GM19239 (cell line): ENCODE measurements at places on chromosomes 6 and 20.

DNA sequence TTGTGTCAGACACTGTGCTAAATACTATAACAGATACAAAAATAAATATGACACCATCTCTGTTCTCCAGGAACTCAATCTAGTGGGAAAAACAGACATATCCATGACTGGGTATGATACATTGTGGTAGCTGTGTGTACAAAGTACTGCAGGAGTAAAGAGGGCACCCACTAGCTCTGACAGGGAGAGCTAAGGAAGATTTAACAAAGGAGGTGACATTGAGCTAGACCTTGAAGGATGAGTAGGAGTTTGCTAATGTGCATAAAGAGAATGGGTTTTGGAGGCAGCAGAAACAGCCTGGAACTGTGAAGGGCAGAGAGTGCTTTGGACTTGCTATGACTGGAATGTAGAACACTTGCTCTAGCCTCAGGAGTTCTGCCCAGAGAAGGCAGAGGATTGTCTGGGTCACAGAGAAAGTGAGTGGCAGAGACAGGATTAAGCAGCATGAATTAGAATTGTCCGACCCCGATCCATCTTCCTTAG is 14.4 kb downstream of the MMP24 start:
- DNase-seq: no peak

DNA sequence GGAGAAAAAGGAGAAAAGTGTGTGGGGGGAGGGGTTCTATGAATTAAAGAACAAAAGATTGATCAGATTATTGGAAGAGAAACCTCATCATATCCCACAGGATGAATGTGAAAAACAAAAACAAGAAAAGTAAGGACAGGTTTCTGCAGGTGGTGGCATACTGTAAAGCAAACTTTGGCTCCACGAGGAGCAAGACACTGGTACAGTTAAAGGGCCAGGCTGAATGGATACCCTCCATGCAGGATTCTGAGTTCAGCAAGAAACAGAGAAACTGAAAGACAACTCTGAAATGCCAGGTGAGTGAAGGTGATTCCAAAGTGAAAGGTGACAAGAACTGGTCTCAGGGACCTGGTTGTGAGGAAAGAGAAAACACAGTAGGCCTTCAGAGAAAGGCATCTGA is 37.4 kb downstream of the FYN start:
- no peak for DNase-seq

- no peak for DNase-seq
Observed at GRCh38 chr20:6525447-6526303, 241.8 kb upstream of the BMP2 start.

- no peak for DNase-seq
Observed at GRCh38 chr6:53513056-53513455, 31.8 kb downstream of the GCLC start.

DNA sequence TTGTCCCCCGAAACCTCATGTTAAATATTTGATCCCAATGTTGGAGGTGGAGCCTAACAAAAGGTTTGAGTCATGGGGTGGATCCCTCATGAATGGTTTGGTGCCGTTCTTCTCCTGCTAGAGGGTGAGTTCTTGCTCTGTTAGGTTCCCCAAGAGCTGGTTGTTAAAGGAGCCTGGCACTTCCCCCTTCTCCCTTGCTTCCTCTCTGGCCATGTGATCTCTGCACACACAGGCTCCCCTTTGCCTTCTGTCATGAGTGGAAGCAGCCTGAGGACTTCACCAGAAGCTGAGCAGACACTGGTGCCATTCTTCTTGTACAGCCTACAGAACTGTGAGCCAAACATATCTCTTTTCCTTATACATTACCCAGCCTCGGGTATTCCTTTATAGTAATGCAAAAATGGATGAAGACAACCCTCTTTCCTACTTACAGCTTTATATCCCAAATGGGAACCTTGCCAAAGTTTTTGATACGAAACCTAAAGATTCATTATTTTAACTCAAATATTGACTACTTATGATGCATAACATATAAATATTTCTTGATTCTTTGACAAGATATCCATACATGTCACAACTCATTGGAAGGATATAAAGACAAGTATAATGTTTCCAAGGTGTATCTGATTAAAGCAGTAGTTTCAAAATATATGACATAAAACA is 61.0 kb downstream of the RNF182 start:
- no peak for DNase-seq

GRCh38 chr20:59640267-59640666 is 35.9 kb downstream of the PHACTR3 start:
- no peak for DNase-seq

DNA sequence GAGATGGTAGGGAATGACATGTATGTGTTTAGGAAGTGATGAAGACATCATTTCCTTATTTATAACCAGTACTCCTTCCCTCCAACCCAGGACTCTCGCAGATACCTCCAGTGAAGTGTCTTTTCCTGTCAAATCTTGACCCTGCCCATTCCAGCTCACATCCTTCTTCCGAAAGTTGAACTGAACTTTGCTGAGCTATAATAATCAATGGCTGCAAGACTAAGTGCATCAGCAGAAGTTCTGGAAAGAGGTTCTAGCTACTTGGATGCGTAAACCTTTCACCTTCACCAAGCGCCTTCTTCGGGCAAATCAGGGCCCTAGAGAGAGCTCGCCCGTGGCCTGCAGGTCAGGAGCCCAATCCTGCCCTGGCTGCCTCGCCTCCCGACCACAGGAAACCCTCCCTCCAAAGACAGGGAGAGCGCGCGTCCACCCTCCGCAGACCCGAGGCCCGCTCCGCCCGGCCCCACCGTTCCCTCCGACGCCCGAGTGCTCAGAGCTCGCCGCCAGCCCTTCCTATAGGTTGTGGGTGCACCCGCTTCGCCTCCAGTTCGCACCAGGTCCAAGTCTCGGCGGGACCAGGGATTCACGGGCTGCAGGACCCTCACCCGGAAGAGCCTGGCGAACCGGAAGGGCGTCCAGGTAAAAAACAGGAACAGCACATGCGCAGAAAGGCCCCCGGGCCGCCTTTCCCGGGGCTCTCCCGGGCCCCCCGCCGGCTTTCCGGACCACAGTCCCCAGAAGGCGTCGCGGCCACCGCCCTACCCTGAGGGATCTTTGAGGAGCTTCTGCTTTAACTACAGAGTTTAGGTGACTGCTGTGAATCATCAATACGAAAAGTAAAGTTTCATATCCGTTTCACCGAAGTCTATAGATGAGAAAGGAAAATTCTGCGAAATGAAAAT is at the start of gene ZNF334:
Gene ZNF334 (minus strand): TSS at position 617 of the 902 bp plus-strand sequence. CDS start 1,457 bp downstream, outside the sequence.
- DNase-seq: peak; percentile 44

DNA sequence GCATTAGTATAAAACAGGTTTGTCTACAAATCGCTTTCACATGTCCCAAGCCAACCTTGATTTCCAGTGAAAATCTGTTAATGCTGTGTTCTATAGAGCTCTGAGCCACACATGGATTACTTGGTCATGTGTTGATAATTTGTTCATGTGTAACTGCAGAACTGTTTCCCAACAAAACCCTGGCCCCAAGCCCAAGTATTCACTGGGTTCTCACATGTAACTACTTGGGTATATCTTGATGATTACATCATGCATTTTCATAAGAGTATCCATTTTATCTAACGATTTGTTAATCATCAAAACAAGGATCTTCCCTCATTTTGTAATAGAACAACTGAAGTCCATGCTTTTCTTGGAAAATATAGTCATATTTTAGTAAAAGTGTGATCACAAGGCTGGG is 657.6 kb downstream of the PRKN start:
- DNase-seq: no peak

- DNase-seq: no peak
Observed at GRCh38 chr6:113364766-113365165, 492.4 kb upstream of the MARCKS start.

DNA sequence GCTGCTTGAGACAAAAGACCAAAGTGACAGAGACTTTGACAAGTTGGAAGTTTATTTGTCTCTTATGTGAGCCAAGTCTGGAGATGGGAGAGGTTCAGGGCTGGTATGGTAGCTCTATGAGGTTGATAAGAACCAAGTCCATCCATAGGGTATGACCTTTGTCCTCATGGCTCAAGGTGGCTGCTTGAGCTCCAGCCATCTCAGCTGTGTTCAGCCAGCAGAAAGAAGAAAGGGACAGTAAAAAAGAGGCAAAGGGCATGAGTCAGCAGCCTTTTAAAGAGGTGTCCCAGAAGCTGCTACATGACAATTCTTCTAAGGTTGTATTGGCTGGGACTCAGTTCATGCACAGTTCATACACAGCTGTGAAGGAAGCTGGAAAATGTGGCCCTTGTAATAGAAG is 49.0 kb downstream of the CD40 start:
- DNase-seq: no peak

DNA sequence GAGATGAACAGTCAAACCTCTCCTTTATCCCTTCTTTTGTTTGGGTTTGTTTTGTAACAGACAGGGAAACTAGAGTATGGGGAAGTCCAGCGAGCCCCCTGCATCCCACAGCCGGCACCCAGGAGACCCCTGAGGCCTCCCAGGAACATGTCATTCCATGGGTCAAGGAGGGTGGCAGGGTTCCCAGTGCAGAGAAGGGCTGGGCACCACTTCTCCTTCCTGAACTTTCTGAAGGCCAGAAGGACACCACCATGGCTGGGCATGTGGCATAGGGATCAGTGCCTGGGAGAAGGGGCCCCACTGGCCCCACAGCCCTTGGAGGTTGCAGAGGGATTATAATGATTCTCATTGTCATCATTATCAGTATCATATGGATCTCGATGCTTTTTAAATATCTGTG is 13.9 kb upstream of the CST7 start:
- DNase-seq: no peak

DNA sequence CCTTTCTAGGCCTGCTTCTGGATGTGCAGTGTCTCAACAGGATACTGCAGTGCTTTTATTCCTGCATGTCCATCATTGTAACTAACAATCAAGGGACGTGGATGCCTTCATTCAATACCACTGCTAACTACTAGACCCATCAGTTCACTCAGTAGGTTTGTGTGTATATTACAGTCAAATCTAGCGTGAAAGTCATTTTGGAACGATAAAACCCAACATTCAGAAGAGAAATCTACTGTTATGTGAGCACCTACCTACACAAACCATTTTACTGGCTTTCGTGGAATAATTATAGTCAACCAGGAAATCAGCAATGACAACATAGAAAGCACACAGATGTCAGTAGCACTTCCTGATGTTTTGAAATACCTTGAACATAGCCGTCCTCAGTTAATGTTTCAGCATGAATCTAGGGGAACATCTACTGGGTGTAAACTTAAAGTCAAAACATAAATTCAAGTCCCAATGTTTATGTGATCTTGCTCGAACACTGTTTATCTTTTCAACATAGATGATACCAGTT is 270.6 kb downstream of the FARS2 start:
- no peak for DNase-seq

GRCh38 chr6:141618180-141618581 is 514.5 kb upstream of the GJE1 start:
- DNase-seq: no peak

DNA sequence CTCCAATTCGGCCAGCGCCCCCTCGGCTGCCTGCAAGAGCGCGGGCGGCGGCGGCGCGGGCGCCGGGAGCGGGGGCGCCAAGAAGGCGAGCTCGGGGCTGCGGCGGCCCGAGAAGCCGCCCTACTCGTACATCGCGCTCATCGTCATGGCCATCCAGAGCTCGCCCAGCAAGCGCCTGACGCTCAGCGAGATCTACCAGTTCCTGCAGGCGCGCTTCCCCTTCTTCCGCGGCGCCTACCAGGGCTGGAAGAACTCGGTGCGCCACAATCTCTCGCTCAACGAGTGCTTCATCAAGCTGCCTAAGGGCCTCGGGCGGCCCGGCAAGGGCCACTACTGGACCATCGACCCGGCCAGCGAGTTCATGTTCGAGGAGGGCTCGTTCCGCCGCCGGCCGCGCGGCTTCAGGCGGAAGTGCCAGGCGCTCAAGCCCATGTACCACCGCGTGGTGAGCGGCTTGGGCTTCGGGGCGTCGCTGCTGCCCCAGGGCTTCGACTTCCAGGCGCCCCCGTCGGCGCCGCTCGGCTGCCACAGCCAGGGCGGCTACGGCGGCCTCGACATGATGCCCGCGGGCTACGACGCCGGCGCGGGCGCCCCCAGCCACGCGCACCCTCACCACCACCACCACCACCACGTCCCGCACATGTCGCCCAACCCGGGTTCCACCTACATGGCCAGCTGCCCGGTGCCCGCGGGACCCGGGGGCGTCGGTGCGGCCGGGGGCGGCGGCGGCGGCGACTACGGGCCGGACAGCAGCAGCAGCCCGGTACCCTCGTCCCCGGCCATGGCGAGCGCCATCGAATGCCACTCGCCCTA is 963 bp downstream of the FOXF2 start:
- DNase-seq: no peak

DNA sequence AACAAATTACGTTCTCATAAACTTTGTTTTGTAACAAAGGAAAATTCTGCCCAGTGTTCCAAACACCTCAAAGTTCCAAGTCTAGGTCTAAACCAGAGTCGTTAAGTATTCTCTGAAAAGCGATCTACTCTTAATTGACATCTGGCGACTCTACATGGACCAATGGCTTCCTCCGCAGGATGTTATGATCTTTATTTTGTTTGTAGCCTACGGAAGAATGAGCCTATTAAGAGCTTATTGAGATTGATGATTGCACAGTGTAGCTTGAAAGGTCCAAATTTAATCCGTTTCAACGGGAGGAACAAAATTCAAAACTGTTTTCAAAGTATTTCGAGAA is 61.1 kb downstream of the FAM217A start:
- no peak for DNase-seq

- DNase-seq: no peak
Observed at GRCh38 chr6:144379356-144379755, 94.2 kb downstream of the UTRN start.

- DNase-seq: no peak
Observed at GRCh38 chr6:50380406-50381098, 330.8 kb upstream of the DEFB112 start.

DNA sequence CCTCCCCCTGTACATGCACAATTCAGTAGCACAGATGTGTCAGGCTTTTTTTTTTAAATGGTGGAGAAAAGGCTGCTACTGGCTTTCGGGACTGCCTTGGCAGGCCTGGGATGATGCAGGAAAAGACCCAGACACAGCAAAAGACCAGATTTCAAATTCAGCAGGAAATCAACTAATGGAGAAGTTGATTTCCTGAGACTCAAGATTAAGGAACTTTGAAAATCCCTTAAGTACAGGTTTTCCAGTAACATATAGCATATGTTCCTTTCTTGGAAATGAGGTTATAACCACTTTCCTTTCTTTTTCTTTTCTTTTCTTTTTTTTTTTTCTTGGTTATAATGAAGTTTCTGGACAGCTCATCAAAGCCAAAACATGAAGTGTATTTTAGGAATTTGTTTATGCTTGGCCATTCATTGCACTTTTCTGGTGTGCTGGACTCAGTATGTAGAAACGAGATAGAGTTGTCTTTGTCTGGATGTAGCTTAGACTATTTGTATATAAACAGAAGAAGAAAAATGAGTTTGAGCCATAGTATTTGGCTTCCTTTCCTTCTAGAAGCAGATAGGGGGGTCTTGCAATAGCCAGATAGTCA is 119.4 kb downstream of the SASH1 start:
- DNase-seq: no peak

- no peak for DNase-seq
Observed at GRCh38 chr6:39818695-39819094, 26.5 kb downstream of the DAAM2 start.

GRCh38 chr6:41576667-41577066 is 30.5 kb downstream of the FOXP4 start:
- no peak for DNase-seq
